ENCODE measurements at places on chromosomes 7 and 10. TPM values are rescaled to one million over a fixed set of nuclear protein-coding genes. Genes with fewer than 3 reads are reported as not detected.

CALCR gene
- polyA plus RNA-seq = not detected

CC2D2B gene
- 0.48 TPM for polyA plus RNA-seq

SNX8 gene
- polyA plus RNA-seq = 137 TPM

NUTM2B gene
- polyA plus RNA-seq = not detected

OGDHL gene
- 0.46 TPM for polyA plus RNA-seq

DNA sequence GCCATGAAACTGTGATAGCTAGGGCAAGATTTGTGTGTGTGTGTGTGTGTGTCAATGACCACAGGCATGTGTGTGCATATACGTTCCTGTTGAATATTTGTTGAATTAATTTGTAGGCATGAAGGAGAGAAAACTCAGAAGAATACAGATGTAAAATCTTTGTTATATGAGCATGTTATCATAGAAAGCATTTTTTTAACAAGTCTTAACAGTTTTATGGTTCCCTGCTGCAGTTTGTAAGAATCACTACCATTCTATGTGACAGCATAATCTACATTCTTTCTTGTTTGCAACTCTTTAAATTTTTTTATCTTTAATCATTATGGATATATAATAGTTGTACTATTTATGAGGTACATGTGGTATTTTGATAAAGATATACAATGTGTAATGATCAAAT is 130.3 kb downstream of the CD36 start:
- no peak for DNase-seq

GRCh38 chr10:4051641-4052151 is 266.7 kb upstream of the KLF6 start:
- DNase-seq = no peak

DNA sequence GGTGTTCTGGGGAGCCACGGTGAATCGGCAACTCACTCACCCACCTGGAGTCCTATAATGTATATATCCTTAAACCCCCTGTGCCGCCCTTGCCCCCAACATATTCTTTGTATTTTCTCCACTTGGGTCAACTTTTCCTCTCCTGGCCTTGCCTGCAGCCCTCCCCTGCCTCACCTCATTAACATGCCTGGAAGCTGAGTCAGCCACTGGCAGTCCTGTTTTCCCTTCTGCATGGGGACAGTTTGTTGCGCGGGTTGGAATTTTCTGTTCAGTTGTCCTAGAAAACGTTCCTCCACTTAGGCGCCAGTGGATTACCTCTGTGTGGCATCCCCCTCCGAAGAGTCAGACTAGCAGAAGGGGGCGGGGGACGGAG is 97.4 kb downstream of the C10orf105 start:
- no peak for DNase-seq

- DNase-seq = no peak
These were observed 16.0 kb downstream of the MYOZ1 start for GRCh38 chr10:73625004-73625883.

DNA sequence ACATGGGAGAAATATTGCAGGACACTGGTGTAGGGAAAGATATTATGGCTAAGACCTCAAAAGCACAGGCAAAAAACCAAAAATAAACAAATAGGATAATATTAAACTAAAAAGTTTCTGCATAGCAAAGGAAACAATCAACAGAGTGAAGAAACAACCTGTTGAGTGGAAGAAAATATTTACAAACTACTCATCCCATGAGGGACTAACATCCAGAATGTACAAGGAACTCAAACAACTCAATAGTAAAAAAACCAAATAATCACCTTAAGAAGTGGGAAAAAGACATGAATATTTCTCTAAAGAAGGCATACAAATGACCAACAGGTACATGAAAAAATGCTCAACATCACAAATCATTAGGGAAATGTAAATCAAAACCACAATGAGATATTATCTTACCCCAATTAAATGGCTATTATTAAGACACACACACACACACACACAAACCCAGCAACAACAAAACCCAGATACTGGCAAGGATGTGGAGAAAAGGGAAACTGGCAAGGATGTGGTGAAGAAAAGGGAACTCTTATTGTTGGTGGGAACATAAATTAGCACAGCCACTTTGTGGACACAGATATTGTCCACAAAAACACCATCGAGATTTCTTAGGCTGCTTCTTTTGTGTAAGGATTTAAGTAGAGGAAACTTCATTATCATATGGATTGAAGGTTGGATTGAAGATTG is 9.8 kb upstream of the RAB18 start:
- no peak for DNase-seq

- no peak for DNase-seq
These were observed 280.2 kb upstream of the CHRM2 start for GRCh38 chr7:136588216-136588615.

DNA sequence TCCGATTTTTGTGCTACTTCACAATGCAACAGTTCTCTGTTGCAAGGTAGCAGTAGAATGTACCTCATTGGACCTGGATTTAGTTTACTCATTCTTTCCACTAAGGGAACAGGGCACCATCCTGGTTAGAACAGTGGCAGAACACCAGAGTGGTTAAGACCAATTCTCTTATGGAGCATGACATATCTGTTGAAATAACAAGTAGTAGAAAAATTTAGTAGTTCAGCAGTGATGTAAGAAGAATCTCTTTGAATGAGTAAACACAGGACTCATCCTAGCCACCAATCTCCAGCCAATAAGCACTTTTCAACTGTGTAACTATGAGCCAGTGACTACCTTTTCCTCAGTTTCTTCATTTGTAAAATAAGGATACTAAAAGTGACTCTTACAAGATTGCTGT is 2.4 kb downstream of the ANKRD22 start:
- DNase-seq = no peak

DNA sequence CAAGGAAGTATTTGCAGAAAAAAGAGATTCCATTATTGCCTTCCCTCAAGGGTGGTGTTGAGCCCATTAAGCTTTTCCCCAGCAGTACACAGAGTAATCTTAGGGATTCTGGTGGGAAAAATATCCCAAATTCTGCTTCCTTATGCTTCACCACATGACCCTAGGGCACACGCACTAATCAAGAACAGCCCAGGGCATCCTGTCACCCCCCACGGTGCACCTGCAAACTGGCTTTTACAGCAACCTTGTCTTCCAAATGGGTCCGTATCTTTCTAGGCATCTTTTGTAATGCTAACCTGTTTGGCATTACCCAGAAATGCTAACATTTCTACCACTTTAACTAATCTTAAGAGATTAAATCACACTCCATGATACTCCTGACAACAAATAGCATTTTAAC is 926 bp upstream of the C7orf33 start:
- no peak for DNase-seq

DNA sequence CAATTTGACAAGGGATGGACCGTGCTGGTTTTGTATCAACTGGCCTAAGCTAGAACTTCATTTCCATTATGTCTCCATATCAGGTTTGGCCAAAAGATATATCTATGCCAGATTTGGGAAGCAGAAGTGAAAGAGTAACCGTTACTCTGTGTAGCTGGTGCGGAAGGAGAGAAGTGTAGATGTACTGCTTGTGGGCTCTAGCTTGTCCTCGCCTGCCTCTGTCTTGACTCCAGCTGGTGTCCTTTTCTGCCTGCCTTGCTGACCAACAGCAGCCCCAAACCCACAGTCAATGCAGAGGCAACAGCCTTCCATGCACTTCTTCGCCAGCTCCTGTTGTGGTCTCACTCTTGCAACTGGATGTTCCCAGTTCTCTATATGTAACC is 128.5 kb downstream of the KIF20B start:
- DNase-seq = no peak

- DNase-seq = no peak
These were observed 137.4 kb upstream of the CDC14C start for GRCh38 chr7:48786951-48787350.

- DNase-seq = no peak
These were observed 248.2 kb downstream of the REEP3 start for GRCh38 chr10:63769367-63769766.

GRCh38 chr10:5360318-5360915 is 4.3 kb upstream of the UCN3 start:
- DNase-seq = no peak

- DNase-seq = no peak
These were observed 17.7 kb downstream of the GATA3 start for GRCh38 chr10:8072211-8072610.

GRCh38 chr7:66255534-66256100 is 50.5 kb downstream of the TPST1 start:
- no peak for DNase-seq

DNA sequence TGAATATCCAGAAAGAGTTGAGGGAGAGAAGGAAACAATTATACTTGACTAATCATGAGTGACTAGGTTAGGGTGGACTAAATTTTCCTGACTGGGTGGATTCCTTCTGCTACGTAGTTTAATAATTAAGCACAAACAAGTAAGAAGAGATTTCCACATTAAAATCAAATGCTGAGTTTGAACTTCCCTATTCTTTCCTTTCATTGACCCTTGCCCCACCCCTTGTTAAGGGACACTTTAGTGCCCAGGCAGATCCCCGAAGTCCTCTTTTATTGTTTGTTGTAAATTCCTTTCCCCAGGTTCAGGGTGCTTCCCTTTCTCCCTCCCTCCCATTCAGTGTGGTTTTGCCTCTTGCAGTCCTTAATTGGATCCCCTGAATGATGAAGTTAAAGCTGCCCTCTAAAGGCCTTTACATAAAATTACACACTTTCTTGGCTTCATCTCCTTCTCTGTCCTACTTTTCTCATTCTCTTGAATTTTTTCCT is 8.8 kb upstream of the SPAM1 start:
- DNase-seq = no peak
